ENCODE measurements at places on chromosomes 2 and 18.
A peak's percentile ranks its signal among the peaks of the same experiment; 100 is the strongest.

- DNase-seq = no peak
These were observed 286.2 kb downstream of the ARL6IP6 start for GRCh38 chr2:153004627-153005026.

- no peak for DNase-seq
These were observed 24.2 kb downstream of the ITGB1BP1 start for GRCh38 chr2:9398881-9399780.

- no peak for DNase-seq
These were observed 674 bp downstream of the PTPN4 start for GRCh38 chr2:119760237-119760955.

GRCh38 chr2:26590508-26590907 lies 50.7 kb downstream of the CIB4 start:
- DNase-seq = no peak

DNA sequence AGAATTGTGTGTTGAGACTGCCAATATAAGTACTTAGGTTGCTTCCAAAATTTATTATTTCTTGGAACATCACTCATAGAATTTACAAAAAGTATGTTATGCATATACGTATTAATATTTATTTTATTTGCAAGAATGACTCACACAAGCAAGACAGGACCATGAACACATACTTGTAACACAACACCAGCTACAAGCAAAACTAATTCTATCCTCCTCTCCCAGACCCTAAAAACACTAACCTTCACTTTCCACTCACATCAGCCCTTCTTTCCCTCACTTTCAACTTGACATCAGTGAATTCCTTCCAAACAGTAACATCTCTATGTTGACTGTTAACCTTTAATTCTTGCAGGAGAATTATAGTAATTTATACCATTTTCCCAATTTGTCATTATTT lies 24.3 kb downstream of the OSBPL1A start:
- no peak for DNase-seq

DNA sequence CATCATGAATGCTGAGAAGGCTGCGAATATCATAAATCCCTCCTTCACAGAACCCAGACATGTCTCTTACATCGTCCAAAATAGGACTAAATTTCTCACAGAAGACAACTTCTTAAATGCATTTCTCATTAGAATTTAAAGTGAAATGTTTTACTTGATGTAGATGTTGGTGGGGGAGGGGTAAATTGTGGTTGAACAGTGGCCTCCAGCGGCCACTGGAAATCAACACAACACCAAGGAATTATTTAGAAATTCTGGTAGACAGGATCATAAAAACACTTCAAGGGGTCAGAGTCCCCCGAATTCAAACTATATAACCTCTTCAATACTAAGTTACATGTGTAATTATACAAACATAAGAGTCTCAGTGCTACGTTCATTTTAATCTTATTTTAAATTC lies 135.9 kb downstream of the ABCA12 start:
- DNase-seq = no peak

DNA sequence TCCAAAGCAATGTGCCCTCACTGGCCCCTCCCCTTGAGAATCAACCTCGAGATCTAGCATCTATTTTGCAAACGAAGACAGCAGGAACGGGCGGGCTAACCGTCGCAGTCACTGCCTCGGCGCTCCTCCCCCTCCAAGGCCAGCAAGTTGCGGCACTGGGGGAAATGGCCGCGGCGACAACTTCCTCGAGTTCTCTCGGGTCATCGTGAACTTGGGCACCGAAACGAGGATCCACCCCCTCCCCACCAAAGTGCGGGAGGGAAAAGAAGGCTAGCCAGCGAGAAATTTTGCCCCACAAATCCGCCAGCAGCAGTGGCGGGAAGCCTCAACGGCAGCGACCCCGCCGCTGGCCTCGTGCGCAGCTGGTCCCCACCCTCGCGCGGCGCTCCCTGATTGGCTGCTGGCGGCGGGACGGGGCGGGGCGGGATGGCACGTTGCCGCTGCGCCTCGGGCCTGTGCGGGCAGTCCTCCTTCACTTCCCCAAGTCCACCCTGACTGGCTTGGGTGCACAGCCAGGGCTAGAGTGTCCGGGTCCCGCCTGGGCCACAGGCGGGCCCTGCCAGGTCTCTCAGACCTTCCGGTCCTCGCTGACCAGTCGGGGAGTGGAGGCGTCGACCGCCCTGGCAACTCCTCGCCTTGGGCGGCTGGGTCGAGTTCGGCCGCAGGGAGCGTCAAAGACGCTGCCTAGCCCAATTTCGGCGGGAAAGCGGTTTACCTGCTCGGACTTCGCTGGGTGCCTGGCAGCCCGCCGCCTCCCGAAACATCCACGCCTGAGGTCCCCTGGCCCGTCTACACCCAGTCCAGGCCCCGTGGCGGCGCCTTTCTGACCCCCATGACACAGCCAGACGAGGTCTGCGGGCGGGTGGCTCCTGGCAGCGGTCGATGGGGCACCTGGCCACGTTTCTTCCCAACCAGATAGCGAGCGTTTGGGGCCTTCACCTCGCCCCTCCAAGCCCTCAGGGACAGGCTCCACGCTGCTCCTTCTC lies at the start of gene BOLL:
Gene BOLL (minus strand): TSS at position 364 of the 986 bp plus-strand sequence. CDS start 3,469 bp downstream, outside the sequence.
- DNase-seq = no peak

- no peak for DNase-seq
These were observed 68.3 kb upstream of the ACYP2 start for GRCh38 chr2:54047091-54047490.

GRCh38 chr18:62715759-62716615 lies 646 bp downstream of the PHLPP1 start:
- DNase-seq = peak; percentile 31

- DNase-seq = no peak
These were observed 105.9 kb upstream of the RMDN2 start for GRCh38 chr2:37819186-37819585.

- no peak for DNase-seq
These were observed 44.9 kb downstream of the CYP27C1 start for GRCh38 chr2:127175041-127175721.

DNA sequence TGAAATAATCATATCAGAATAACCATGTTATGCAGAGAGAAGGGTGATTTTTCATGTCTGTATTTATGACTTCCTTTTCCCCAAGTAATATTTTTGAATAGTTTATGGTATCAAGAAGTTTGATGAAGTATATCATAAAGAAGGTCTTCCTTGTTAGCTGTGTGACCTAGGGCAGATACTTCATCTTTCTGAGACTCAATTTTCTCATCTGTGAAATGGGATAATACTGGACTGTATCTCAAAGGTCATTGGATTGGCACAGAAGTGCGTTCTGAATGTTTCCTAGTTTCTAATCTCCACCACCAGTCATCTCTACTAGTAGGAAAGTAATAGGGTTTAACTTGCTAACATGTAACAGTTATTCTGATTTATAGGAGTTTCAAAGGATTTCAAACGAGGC lies 52.6 kb downstream of the DGKD start:
- no peak for DNase-seq

- DNase-seq = no peak
These were observed 206.2 kb downstream of the RPIA start for GRCh38 chr2:88897715-88898114.

DNA sequence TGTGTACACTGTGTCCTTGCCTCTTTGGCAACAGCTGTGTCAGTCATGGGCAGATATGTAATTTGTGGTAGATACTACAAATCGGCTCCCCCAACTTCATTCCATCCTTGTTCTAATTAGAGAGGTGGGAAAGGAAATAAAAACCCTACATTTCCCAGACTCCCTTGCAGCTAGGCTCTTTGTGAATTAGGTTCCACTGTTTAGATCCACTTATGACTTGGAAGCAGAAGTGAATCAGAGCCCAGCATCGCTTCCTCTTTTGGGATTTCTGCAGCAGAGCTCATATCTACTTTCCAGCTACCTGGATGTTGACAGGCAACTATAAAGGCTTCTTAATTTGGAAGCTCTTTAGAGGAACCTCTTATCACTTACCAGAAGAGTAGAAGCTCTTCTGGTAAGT lies 34.1 kb upstream of the NARS1 start:
- no peak for DNase-seq

- no peak for DNase-seq
These were observed 48.9 kb upstream of the BCL11A start for GRCh38 chr2:60602388-60602787.

DNA sequence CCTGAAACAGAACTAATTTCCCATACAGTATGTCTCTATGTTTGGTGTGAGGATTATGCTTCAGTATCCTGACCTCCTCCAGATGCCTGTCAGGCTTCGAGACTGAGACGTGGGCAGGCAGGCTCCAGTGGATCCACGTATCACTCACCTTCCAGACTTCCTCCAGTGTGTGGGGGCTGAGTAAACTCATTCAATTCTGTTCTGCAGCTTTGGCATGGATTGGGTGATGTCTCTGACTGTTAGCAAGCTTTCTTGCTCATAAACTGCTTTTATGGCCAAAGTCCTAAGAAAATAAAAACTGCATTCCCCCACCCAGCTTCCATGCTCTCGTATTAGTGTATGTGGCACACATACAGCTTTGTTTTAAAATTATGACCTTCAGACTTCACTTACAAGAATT lies 53.6 kb downstream of the CCDC93 start:
- DNase-seq = no peak

GRCh38 chr2:129056309-129056958 lies 737.8 kb upstream of the HS6ST1 start:
- DNase-seq = no peak

DNA sequence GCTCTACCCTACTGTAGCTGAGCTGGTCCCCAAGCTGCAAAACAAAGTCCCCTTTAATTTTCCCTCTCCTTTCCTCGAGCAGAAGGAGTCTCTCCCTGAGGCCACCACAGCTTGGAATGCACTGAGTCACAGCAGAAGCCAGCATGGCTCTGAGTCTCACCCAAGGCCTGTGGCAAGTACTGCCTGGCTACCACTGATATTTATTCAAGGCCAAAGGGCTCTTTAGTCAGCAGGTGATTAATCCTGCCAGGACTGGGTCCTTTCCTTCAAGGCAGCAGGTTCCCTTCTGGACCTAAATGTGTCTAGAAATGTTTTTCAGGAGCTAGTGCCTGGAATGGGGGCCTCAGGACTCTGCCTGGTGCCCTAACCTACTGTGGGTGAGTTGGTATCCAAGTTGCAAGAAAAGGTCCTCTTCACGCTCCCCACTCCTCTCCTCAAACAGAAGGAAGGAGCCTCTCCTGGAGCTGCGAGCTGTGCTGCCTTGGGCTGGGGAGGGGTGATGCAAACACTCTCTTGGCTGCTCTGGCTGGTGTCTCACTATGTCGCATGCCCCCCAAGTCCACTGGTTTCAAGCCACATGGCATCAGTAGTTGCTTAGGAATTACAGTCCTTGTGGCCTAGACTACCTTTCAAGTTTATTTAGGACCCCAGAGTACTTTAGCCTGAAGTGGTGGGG lies 53.4 kb downstream of the CD28 start:
- no peak for DNase-seq

- no peak for DNase-seq
These were observed 19.6 kb downstream of the RDH14 start for GRCh38 chr2:18540872-18541271.

DNA sequence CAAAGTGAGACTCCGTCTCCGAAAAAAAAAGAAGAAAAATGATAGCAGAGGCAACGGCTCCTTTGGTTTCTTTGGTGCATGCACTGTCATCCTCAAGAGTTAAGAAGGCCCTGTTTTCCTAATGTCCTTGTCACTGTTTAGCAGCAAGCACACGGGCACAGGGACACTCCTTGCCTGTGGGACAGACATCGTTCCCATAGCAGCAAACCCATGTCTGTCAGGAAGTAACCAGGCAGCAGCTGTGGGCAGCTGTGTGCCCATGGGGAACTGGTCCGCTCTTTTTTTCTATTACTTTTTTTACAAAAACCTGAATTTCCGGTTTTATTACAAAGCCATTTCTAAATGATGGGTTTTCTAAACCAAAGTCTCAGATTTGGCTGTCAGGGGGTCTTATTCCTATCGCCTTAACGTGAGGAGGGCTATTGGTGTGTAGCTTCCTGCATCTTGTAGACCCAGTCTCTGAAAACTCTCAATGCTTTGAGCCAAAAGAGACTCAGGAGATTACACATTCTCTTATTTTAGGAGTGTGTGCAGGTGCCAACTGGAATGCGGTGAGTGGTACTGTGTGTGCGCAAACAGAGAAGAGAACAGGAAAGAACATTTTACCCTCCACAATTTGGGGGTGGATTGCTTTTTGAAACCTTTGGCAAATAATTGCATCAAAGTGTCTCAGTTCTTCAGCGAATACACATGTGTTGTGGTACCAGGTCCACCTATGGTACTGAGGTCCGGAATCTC lies 109.6 kb downstream of the COLEC12 start:
- DNase-seq = no peak

GRCh38 chr2:165697748-165698443 lies 96.2 kb downstream of the GALNT3 start:
- no peak for DNase-seq

GRCh38 chr2:216775043-216775453 lies 79.7 kb upstream of the IGFBP5 start:
- DNase-seq = no peak

DNA sequence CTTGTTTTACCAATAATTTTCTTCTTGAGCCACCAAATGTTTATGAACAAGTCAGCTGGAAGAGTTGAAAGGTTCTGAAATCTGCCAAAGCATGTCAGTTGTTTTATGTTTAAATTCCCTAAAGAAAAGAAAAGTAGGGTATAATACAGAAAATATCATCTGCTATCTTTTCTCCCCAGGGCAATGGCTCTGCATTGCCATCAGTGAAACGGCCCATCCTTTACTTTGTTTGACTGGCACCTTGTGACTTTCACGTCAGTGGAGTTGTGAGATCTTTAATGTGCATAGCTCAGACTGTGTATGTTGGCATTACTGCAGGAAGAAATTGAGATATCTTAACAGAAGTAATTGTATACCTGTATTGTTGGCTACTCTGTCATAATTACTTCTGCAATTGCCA lies 239.9 kb downstream of the THSD7B start:
- DNase-seq = no peak

GRCh38 chr2:75456111-75456510 lies 104.6 kb downstream of the EVA1A start:
- DNase-seq = no peak

GRCh38 chr2:144430722-144431391 lies 89.1 kb downstream of the ZEB2 start:
- no peak for DNase-seq

- no peak for DNase-seq
These were observed 102.8 kb upstream of the CYP1B1 start for GRCh38 chr2:38178556-38179419.

DNA sequence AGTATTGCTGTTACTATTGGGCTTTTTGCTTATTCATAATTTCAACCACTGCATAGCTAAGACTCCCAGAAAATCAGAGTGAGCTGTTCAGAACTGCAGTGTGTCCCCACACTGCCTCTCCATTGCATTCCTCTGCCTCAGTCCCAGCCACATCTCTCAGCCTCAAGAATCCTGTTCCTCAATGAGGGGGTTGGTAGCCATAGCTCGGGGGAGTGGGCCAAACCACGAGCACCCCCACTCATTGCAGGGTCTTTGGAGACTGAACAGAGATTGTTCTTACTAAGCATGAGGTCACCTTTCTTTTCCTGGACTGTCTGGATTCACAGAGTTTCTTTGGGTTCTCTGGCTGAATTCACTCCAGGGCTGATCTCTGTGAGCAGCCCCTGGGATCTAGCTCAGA lies 161.1 kb downstream of the GFPT1 start:
- DNase-seq = no peak

DNA sequence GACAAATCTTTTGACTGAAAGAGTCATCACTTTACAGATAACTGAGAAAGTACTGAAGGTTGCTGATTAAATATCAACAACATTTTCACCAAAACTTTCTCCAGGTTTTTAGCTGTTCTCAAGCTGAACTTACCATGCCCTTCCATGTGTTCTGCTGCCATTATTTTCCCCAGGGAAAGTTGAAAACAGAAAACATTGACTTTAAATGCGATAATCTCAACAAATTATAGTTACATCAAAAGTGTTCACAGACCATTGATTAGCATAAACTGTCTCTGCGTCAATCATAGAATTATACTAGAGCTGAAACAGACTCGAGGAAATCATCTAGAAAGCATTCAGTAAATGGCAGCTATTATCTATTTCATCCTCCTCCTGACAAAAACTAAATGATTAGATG lies 51.4 kb downstream of the TRAPPC8 start:
- DNase-seq = no peak

Measured in stimulated activated CD4-positive, alpha-beta T cell treated with anti-CD3 and anti-CD28 coated beads, Interleukin-12 subunit alpha, Interleukin-12 subunit beta, amount 100 ng/mL, for 24 hours (primary cell).